ENCODE measurements at places on chromosomes 7 and 10.

- no peak for DNase-seq
Observed at GRCh38 chr10:44581996-44582395, 197.1 kb upstream of the CXCL12 start.

- no peak for DNase-seq
Observed at GRCh38 chr10:129005804-129006203, 461.2 kb upstream of the MGMT start.

DNA sequence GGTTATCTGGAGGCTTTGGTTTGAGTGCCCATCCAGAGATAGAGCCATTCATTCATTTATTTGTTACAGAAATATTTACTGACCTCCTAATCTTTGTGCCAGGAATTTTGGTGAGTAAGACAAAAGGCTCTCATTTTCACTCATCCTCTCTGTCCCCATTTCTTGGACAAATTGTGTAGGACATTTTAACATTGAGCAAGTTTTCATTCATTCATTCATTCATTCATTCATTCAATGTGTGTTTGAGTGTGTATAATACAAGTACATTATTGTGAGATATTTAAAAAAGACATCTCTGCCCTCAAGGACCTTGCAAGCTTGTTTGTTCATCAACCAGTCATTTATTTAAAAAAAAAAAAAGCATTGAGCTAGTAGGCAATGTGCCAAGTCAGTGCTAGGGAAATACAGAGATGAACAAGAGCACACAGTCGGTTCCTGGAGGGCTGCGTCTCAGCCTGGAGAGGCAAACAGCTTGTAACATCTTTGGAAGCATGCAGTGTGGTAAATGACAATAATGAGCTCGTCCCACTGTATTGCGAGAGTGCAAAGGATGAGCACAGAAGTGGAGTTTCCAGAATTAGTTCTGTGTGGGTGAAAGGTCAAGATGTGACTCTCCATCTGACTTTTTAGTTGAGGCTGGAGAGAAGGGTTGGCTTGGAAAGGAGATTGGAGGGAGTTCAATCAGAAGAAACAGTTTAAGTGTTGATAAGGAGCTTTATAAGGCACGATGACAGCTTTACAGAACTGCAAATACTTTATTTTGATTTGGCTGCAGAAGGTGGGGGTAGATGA, 50.5 kb upstream of the HBP1 start:
- no peak for DNase-seq

- no peak for DNase-seq
Observed at GRCh38 chr7:438361-438760, 81.3 kb downstream of the PDGFA start.

DNA sequence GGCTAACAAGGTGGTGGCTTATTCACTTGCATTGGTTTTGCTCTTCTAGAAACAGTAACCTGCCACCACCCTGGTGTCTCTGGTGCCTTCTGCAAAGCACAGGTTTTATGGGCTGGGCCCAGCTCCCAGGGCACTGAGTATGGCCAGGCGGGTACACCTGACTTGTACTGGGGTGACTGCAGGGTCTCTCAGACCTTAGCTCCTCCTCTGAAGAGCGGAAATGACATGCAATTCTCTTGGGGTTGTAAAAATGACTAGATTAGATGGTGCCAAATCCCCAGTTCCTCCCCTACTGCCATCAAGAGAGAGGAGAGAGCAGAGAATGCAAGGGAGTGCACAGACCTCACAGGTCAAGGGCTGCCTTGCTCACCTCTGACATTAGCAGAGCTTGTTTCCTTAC, 14.7 kb downstream of the ESYT2 start:
- DNase-seq = no peak

DNA sequence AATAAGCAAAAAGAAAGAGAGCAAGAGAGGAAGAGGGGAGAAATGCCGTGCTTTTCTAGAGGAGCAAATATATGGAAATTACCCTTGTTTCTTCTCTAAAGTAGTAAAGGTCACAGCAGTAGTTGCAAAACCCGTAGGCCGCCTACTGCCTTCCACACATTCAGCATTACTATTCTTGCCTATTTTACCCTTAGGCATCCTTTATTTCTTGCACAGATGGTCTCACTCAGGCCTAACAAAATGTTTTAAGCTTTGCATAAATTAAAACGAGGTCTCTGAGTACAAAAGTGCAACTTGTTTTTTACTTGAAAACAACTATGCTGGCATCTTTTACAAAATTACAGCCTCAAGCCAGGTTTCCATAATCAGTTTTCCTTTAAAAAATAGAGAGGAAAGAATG, 644.6 kb downstream of the AUTS2 start:
- no peak for DNase-seq

DNA sequence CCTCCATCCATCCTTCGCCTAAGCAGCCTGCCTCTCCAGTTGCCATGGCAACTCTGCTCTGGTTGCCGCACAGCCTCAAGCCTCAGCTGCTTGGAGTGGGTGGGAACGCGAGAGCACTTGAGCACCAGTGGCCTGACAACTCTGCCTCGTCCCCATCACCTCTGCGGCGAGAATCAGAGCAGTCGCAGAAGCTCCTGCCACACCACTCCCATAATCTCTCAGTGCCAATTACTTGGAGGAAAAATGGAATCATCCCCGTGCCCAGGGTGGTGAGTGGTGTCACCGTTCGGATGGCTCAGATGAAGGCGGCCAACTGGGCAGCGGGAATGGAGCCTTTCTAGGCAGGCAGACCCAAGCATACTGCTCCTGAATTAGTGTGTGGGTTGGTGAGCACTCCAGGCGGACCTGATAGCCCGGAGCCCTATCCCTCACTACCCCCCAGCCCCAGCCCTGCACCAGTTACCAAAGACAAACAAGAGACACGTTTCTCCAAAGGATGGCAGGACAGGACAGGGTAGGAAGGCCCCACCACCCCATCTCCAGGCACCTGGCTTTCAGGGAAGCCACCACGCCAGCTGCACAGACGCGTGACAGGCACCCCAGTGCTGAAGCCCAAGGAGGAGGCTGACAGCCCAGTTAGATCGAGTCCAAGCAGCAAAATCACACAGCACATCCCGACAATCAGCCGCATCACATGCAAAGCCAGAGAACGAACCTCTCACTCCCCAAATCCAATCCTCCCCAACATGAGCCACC, 335.4 kb downstream of the PTPRN2 start:
- no peak for DNase-seq

DNA sequence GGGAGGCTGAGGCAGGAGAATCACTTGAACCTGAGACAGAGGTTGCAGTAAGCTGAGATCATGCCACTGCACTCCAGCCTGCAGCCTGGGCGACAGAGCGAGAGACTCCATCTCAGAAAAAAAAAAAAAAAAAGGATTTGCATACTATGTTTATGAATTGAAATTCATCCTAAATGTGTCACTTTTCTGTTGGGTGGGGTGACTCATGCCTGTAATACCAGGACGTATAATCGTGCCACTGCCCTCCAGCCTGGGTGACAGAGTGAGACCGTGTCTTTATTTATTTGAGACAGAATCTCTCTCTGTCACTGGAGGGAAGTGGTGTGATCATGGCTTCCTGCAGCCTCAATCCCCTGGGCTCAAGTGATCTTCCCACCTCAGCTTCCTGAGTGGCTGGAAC, 5.8 kb downstream of the ZNF212 start:
- no peak for DNase-seq

GRCh38 chr7:104160375-104160774, 47.4 kb downstream of the ORC5 start:
- DNase-seq = no peak

- DNase-seq = no peak
Observed at GRCh38 chr7:33760834-33761233, 144.5 kb upstream of the BMPER start.

DNA sequence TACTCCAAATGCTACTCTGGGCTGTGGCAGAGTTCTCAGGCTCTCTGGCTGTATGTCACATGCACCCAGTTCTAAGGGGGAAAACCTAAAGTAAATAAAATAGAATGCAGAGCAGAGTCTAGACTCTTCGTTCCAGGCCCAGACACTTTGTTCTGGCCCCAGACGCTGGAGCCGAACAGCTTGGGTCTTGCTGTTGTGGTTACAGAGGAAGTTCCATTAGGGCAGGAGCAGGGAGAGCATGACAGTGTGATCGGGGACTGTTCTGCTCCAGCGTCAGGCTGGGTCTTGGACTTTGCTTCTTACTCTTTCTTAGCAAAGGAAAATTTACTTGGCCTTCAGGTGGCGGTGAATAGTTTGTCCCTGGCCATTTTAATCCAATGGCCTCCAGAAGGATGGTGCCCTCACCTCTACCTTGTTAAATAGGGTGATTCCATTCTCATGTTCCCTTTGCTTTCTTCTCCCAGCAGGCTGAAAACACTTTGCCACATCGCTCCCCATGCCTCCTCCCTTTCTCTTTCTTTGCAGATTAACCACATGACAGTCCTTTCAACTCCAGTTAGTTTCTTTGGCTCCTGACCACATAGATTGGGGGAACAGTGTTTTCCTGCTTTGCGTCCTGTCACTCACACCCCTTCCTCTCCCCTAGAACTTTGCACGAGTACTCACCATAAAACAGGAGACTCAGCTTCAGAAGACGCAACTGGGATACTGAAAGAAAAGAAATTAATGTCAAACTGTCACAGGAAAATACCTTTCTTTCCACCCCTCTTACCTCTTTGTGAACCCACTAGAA, 730.8 kb downstream of the SUGCT start:
- no peak for DNase-seq

- no peak for DNase-seq
Observed at GRCh38 chr7:16753932-16754855, 639 bp downstream of the TSPAN13 start.

DNA sequence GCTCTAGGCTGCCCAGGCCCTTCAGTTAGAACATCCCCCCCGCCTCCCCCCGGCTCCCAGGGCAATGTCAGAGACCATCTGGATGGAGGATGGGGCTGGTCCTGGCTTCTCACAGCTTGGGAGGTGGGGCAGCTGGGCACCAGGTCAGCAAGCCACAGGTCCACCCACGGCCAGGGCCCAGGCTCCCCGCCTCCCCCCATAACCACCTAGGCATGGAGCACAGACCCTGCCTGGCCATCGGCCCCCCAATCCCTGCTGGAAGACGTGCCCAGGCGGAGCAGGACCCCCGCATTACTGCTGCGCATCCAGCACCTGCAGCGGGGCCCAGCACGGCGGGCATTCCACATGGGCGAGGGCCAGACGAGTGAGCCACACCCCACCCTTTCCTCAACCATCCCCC, 169.6 kb downstream of the ELFN1 start:
- DNase-seq = no peak

DNA sequence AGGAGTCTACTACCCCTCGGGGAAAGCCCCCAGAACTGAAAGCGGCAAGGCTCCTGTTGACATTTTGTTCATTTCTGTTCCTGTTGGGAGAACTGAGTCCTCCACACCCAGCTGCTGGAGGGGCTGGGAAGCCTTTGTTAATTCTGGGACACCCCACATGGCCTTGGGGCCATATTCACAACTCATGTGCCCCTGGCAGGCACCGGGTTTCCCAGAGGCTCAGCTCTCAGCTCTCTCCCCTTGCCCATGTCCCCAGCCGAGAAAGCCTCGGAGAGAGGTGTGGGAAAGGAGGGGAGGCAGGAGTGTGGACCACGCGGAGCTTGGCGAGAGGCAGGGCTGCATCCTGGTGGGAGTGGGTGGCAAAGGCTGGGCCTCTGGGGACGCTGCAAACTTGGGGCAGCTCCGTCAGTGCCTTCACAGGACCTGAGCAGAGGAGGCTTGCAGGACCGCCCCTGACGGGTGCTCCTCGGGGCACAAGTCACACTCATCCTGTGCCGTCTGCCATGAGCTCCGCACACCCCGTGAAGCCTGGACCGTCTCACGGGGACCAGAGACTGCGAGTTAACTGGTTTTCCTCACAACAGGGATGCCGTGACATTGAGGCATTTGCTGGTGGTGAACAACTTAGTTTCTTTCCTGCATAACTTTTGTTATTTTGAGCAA, 140.9 kb downstream of the DNAJB6 start:
- no peak for DNase-seq

DNA sequence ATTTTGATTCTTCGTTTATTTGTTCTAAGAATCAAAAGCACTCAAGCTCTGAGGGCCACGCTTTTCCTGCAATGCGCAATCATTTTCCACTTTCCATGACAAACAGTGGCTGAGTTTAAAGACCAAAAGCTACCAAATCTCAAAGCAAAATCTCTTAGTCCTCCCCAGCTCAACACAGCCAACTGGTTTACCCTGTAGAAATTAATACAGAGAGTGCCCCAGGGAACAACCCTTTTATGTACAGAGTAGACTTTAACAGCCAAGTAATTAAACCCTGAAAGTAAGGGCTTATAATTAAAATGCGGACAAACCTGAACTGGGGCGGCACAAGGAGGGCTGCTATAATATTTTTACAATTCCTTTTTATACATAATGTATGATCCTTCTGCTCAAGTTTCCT, 53.2 kb downstream of the FAM53B start:
- DNase-seq = no peak

DNA sequence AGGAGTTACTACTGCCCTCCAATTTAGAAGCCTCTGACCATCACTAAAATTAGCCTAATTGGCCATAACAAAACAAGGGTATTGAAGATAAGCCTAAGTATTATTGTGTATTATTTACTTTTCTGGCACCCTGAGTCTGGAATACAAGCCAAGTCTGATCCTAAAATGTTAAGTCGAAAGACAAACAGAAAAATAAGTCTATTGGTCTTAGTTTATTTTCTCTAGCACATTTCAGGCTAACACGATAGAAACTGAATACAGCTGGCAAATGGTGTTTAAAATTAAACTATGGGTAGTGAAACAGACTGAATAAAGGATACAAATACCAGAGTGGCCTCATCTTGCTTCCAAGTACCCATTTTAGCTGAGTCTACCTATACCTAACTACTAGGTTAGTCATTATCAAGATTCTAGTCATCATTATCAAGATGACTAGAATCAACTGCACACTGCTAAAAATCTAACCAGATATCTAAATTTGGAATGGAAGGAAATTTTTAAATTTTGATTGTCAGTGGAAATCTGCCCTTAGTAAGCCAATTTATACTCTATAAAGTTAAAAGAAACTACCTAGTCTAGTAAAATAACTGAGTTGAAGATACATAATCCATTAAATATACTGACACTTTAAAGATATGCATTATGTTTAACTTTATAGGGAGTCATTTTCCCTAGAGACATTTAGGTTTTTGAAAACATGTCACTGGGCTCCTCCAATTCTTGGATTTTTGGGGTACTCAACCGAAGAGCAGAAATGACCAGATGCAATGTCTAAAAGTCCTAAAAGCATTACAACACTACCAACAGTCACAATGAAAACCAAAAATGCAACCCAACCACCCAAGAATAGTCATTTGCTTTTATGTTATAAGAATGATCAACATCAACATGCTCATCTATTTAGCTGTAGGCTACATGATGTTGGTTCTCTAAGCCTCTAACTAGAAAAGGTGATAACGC, 80.9 kb downstream of the NT5C2 start:
- no peak for DNase-seq

- no peak for DNase-seq
Observed at GRCh38 chr7:40500219-40500618, 365.4 kb downstream of the SUGCT start.

Data from stimulated activated CD8-positive, alpha-beta memory T cell treated with anti-CD3 and anti-CD28 coated beads, Interleukin-7, amount 100 ng/mL, for 48 hours (primary cell).